ENCODE measurements at places on chromosomes 3 and 15.

- no peak for DNase-seq
Measured at GRCh38 chr15:62899090-62899493, 143.5 kb upstream of the TPM1 start.

DNA sequence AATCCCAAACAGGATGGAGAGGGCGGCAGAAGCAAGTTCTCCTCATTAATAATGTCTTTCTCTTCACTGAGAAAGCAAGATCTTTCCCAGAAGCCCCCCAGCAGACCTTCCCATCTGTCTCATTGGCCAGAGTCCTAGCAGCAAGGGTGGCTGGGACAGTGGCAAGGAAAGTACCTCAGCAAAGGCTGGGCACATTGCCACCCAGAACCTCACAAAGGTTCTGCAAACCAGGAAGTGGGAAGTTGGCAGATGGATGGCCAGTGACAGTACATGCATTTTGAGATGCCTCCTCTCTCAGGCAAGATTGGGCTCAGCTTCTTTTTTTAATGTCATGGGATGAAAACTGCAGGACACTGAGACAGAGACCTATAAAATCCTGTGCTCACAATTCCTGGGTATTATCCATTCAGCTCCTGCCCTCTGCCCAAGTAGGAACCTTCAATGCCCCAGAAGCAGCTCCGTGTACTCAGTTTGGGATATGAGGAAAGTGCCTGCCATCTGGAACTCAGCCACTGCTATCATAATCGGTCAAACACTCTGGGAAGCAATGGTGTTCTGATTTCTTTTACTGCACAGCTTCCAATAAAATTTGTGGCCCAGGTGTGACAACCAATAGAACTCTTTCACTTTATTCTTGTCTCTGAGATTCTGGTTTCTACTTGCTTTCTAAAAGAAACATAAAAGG is 25.5 kb downstream of the DPH3 start:
- DNase-seq, result no peak

DNA sequence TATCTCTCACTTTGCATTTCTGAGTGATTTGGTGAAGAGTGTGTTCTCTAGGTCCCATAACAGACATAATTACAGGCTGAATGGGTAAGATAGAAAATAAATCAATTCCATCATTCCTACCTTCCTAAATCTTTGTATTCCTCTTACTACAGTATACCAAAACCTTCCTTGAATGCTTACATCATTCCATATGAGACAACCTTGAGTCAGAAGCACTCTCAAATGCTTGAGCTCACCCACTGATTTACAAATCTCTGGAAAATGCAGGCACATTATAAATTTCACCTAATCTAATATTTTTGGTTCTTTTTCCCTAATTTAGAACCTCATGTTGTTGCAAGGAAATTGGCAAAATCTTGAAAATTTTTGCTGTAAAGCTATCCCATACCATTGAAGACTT is 239.1 kb downstream of the CBLB start:
- no peak for DNase-seq

DNA sequence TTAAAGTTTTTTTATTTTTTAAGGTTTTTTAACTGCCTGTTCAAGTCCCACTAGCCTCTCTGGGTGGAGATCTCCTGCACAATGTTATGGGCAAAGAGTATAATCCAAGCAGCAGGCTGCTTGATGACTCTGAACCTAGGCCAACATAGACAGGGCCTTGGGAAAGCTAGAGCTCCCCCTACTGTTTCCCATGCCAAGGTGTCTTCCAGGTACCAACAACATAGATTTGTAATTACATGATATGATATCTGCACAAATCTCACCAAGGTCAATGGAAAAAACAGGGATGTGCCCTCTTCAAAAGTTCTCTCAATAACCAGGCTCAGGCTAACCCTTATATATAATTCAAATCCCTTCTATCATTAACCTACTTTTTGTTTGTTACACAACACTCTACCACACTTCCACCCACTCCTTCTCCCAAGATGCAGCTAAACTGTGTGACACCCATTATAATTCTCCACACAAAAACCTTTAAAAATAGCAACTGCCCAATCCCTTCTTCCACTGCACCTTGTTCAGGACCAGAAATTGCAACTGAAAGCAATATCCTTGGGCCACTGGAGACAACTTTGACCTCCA is 43.8 kb downstream of the RBM15B start:
- peak; percentile 63 for DNase-seq

GRCh38 chr3:48372377-48372770 is 355 bp downstream of the FBXW12 start:
- DNase-seq, result no peak

DNA sequence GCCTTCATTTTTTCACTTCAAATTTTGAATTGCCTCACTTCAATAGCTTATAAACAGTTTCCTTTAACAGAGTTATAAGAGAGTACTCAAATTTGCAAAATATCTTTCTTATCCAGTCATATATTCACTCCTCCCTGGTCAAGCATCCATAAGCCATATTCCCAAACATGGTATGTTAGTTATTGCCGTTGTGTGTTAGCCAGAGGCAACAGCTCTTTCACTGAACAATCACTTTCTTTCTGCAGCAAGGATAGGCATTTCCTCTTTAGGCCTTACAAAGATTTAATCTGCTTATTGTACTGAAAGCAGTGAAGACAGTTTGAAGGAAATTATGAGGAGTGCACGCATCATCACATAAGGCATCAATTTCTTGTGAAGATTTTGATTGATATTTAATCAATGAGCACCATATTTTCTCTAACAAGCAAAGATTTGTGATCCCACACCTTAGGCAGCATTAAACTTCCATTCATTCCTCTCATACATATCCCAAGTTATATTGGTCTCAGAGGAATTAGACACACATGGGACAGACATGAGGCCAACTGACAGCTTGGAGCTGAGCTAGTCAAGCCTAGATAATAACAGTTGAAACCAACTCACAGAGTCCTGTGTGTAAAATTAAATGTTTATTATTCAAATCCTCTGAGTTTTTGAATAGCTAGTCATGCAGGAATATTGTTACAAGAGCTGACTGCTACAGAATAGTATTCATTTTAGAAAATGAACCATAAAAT is 80.0 kb upstream of the EPHA6 start:
- DNase-seq, result no peak
